Fibroblast of villous mesenchyme (primary cell): ENCODE measurements at places on chromosomes 6 and 20.

GRCh38 chr6:116192786-116193185 lies 61.1 kb downstream of the TSPYL4 start:
- no peak for DNase-seq

GRCh38 chr6:121694389-121694788 lies 258.9 kb downstream of the GJA1 start:
- no peak for DNase-seq

GRCh38 chr6:162862462-162862861 lies 134.7 kb downstream of the PACRG start:
- DNase-seq = no peak

DNA sequence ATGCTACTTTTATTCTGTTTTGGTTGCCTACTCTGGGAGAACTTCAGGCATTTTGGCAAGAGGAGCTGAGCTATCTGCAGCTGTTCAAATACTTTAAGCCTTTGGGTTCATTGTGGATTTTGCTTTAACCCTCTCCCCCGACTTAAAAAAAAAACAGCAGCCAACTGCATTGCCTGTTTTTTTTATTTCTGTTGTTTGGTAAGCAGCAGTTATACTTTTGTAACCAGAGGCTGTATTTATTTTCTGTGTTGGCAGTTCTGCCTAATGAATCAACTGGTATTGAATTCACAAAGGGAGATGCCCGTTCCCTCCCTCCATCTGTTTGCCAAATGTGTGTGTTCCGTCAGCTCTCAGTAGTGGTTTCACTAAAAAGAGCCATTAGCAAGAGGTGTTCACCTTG lies 484.0 kb downstream of the UTRN start:
- DNase-seq = peak; percentile 17

GRCh38 chr6:105014954-105015353 lies 58.0 kb downstream of the LIN28B start:
- no peak for DNase-seq

DNA sequence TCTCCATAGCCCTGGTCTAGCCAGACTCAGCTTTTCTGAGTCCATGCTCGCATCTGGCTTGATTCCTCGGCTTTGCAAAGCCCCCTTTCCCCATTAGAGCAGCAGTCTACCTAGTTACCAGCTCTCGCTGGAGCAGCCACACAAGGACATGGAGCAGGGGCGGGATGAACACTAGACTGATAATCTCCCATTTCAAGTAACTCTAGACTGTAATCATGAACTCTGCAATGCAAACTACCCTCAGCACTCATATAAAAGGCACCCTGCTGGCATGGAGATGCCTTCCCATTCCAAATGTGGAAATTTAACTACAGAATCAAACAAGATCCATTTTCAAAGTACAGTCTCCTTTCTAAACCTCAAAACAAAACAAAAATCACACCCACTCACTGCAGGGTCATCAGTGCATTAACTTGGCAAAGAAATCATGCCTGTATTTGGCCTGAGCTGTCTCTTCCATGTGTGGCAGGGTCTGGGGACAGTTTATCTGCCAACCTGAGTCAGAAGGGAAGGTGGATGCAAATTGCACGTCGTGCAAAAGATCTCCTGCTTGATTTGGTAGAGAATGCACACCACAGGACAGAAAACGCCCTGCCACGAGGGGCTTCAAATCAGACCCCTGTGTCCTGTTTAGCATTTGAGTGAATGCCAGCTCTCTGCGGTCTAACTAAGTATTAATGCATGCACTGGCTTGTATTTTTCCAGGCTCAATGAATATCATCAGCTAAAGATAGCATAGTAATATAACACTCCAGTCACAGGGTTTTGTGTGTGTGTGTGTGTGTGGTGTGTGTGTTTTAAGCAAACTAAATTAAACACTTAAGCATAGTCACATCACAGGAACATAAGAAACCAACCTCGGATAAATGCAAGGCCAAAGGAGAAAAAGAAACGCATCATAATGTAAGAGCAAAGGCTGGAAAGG lies 85.3 kb downstream of the MYLK4 start:
- no peak for DNase-seq

- DNase-seq = no peak
These were observed 55.7 kb downstream of the PTPN1 start for GRCh38 chr20:50565871-50566270.

- no peak for DNase-seq
These were observed 20.4 kb upstream of the MCUR1 start for GRCh38 chr6:13834790-13835189.

DNA sequence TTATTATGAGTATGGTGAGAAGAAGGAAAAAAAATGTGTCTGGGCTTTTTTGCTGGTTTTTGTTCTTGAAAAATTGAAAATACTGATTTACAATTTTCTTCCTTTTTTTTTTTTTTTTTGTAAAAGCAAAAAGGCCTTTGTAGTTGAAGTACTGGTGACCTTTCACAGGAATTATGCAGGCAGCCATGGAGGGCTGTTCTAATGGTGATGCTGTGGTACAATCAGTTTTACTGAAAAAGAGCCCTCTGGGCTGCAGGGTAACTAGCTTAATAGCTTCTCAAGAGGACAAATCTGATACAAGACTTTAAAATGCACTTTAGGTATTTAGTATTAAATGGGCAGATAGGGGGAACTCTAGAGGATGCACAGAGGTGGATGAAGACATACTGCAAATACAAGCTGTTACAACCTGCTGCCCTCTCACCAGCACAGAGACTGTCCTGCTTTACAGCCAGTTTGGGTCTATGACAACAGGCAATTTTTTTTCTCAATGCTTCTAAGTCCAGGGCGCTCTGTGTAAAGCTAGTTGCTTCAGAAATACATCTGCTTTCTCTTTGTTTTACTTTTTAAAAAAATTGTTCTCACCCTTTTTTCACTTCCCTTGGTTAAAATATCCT lies 61.6 kb upstream of the HS3ST5 start:
- no peak for DNase-seq

DNA sequence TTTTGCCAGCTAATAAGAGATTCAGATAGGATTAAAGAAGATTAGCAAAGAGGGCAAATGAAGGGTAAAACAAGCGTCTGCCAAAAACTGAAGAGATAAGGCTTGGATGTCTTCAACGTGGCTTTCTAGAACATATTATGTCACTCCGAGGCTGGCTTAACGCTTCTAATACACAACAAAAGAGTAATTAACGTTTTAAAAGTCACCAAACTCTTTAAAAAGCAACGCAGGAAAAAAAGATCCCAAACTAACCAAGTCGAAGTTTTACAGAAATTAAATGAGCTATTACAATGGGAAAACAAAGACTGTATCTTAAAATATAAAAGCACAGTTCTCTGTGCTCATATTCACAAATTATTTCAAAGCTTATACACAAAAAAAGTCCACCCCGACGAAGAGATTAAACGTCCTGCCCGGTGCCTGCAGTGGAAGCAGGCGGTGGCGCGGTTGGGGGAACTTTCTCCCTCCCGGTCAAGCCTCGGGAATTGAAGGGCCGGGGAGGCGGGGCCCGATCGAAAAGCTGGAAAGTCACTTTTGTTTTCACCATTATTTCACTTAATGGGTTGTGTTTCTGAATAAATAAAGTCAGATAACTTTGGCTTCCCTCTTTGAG lies 1.2 kb downstream of the MAK start:
- DNase-seq = peak; percentile 11

- no peak for DNase-seq
These were observed 81.4 kb downstream of the MCHR2 start for GRCh38 chr6:99912657-99913056.

- no peak for DNase-seq
These were observed 285.2 kb downstream of the FOXC1 start for GRCh38 chr6:1894954-1895353.

DNA sequence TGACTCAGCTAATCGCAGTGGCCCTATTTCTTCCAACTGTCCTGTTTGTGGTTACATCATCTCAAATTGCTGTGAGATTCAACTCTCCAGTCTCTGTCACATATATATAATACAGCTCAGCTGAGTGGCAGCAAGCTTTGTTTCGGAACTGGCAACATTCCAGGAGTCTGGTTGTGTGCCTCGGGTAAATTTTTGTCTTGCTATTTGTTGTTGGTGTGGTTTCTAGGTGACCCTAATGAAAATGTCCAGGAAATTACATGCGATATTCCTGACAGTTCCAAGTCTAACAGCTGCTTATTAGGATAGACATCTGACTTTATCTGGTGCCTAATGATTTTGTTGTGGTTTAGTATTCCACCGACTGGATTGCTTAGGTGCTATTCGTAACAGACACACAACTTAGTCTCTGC lies 581.8 kb downstream of the CD109 start:
- DNase-seq = peak; percentile 3

- no peak for DNase-seq
These were observed 34.8 kb downstream of the BLOC1S5 start for GRCh38 chr6:8029243-8029870.

DNA sequence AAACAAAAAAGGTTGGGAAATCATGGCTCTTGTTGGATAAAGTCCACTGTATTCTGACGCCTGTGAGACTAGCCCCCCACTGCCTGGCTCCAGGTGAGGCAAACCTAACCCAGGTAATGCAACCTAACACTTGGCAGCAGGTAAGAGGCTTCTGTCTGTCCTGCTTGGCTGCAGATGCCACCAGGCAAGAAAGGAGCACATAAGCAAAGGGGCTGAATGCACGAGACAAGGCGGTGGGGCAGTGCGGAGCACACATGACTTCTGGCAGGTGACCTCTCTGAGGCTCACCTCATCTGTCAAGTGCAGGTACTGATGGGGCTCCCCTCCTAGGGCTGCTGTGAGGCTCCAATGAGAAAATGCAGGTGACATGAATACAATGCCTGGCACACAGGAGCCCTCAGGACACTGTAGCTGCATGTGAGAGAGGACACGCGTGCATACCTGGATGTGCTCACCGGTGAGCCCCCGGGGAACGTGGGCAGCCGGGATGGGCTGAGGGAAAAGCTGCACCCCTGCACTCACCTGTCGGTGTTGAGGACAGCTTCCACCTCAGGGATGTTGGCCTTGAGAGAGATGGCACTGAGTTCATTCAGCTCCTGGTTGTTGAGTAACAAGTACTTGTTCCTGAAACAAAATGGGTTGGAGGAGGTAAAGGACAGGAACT lies 54.1 kb downstream of the MYH7B start:
- no peak for DNase-seq

DNA sequence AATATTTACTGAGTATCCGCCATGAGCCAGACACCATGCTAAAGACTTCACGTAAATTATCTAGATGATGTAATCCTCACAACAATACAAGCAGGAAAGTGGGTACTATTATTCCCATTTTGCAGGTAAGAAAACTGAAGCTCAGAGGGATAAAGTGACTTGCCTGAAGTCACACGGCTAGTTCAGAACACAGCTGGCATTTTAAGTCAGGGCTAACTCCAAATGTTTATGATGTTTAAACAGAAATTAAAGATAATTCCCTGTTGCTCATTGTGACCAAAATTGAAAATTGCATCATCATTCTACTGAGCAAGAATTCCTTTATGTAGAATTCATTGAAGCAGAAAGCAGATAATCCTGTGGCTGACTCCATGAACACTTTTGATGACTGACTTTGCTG lies 71.3 kb upstream of the STXBP5 start:
- DNase-seq = peak; percentile 62

GRCh38 chr6:16403831-16404230 lies 165.4 kb downstream of the GMPR start:
- no peak for DNase-seq

DNA sequence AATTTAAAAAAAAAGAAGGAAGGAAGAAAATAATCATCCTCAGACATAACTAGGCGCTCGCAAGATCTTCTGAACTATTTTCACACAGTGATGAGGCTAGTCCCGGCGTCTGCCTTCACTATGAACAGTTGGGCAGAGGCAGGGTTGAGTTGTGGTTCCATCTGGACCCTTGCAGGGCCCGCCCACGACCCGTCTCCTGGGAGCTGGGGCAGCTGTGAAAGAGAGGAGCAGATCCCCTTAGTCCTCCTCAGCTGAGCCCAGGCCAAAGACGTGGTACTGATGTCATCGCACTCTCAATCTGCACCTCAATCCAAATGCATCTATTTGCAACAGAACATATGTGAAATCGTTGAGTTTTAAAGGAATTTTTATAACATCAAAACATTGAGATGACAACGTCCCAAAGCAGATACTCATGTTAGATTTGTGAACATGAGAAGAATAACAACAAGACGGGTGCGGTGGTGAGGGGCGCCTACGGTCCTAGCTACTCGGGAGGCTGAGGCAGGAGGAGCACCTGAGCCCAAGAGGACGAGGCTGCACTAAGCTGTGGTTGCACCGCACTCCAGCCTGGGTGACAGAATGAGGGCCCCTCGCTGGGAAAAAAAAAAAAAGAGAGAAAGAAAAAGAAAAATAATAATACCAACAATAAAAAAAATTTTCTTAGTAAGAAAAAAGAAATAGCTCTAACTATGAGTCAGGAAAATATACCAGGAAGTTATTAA lies 15.3 kb downstream of the TCFL5 start:
- DNase-seq = no peak

- no peak for DNase-seq
These were observed 104.3 kb upstream of the BEND6 start for GRCh38 chr6:56850626-56851025.

GRCh38 chr6:166987930-166988329 lies 11.3 kb upstream of the CEP43 start:
- DNase-seq = no peak

DNA sequence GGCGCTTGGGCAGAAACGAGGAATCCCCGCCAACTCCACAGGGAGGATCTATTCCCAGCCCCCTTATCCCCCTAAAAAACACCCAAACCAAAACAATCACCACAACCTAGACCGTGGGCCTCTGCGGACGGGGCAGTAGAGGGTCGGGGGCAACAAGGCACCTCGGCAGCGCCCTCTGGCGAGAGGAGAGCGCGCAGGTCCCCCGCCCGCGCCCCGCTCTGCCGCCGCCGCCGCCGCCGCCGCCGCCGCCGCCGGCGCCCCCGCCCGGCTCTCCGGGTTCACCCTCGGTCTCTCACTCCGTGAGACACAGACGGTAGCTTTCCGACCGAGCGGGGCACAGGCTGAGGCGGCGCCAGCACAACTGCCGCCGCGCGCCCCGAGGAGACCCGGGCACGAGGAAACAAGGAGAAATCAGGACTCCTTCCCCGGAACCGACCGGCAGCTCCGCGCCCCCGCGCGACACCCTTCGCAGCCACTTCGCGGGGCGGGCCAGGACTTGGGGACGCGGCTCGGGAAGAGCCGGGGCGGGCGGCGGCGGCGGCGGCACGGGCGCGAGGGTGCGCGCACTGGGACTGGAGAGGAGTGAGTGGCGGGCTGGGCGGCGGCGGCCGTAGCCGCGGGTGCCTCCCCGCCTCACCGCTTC lies at the start of gene SLC35F1:
SLC35F1 (plus strand) TSS at position 307 of the 643 bp plus-strand sequence.
- DNase-seq = peak; percentile 22

GRCh38 chr6:169407325-169407724 lies 153.7 kb upstream of the THBS2 start:
- no peak for DNase-seq

- DNase-seq = no peak
These were observed 74.3 kb downstream of the ARID1B start for GRCh38 chr6:156851454-156851921.
